ENCODE measurements at places on chromosomes 12 and 14.
A peak's percentile ranks its signal among the peaks of the same experiment; 100 is the strongest.

GRCh38 chr14:31025367-31026076 lies at the start of gene AP4S1:
TSS of gene AP4S1 (plus strand) at chr14:31025649. CDS start at chr14:31066197, 40,548 bp downstream.
- DNase-seq, result peak; percentile 23

GRCh38 chr12:122399592-122400373 lies 22.7 kb downstream of the CLIP1 start:
- DNase-seq, result no peak

GRCh38 chr12:122309564-122310121 lies 43.3 kb upstream of the VPS33A start:
- DNase-seq, result no peak

GRCh38 chr14:97379091-97379531 lies 581.9 kb downstream of the VRK1 start:
- DNase-seq, result no peak

DNA sequence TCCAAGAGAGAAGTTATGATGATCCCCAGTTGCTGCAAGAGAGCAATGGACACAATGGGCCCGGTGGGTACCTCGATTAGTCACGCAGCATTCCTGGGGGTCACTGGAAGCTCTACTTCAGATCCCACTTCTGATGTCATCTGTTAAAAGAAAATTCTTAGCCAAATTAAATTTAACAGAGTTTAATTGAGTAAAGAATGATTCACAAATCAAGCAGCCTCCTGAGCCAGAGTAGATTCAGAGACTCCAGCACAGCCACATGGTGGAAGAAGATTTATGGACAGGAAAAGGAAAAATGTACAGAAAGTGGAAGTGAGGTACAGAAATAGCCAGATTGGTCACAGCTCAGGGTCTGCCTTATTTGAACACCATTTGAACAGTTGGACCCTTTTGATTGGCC lies 107.5 kb downstream of the SPTSSA start:
- no peak for DNase-seq

All from stimulated activated CD8-positive, alpha-beta memory T cell treated with anti-CD3 and anti-CD28 coated beads, Interleukin-15, amount 100 ng/mL, for 24 hours (primary cell).